Activated CD4-positive, alpha-beta memory T cell treated with anti-CD3 and anti-CD28 coated beads for 36 hours (primary cell): ENCODE measurements at places on chromosomes 5 and 9. TPM values are rescaled to one million over a fixed set of nuclear protein-coding genes. Genes with fewer than 3 reads are reported as not detected.
A peak's percentile ranks its signal among the peaks of the same experiment; 100 is the strongest.

- DNase-seq: no peak
Measured at GRCh38 chr5:1541702-1542400, 18.1 kb upstream of the LPCAT1 start.

GRCh38 chr9:78932849-78933627 lies 636.1 kb downstream of the PSAT1 start:
- no peak for DNase-seq

DNA sequence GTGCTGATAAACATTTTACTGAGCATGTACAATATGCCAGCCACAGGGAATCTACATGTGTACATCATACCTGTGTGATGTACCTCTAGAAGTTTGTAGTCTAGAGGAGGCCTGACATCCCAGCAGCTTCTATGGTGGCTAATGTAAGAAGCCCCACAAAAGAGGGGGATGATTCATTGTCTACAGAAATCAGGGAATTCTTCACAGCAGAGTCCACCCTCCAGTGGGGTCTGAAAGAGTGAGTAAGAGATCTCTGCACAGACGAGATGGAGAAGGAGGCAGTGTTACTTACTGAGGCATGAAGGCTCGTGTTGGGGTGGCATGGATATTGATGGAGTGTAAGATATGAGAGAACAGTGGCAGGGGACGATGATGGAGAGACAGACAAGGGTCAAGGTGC lies 103.0 kb downstream of the NTRK2 start:
- no peak for DNase-seq

- DNase-seq: peak; percentile 12
Measured at GRCh38 chr9:85258823-85259370, 482.9 kb downstream of the AGTPBP1 start.

The PCDHGB2 gene
- total RNA-seq: 0.19 TPM

The CBY3 gene
- 0.61 TPM for total RNA-seq

The KIF4B gene
- 0.05 TPM for total RNA-seq

GRCh38 chr9:133715866-133716563 lies 22.1 kb downstream of the SARDH start:
- DNase-seq: peak; percentile 38

- DNase-seq: no peak
Measured at GRCh38 chr5:76470976-76471375, 67.9 kb downstream of the IQGAP2 start.

The LAMC3 gene
- total RNA-seq: 0.34 TPM

DNA sequence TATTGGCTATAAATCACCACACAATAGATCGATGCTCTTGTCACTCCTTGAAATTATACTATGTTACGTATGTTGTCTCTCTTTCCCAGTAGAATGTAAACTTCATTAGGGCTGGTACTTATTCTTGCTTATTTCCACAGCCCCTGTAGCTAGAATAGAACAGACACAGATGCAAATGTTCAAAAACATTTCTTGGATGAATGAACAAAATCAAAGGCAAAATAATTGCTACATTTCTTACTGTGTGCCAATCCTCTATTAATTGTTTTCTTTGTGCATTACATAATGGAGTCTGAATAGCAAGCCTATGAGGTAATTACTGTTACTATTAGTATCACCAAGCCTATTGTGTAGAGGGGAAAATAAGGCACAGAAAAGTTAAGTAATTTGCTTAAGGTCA lies 725 bp upstream of the OR13C2 start:
- no peak for DNase-seq

- DNase-seq: no peak
Measured at GRCh38 chr9:109721001-109721400, 59.0 kb upstream of the PALM2AKAP2 start.

DNA sequence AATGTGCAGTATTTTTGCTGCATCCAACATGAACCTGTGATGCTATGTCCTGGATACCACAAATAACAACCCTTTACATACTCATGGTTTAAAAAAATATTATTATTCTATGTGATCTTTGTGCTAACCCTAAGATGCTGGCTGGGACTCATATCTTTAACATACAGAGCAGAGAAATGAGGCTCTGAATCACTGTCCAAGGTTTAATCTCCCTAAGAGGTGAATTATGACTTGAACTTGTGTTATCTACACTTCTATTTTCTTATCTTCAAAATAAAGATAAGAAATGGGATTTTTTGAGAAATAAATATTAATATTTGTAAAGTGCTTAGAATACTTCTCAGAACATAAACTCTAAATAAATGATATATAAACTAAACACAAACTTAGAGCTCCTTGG lies 68.8 kb upstream of the GRIA1 start:
- no peak for DNase-seq

The PCDHA9 gene
- total RNA-seq: not detected

DNA sequence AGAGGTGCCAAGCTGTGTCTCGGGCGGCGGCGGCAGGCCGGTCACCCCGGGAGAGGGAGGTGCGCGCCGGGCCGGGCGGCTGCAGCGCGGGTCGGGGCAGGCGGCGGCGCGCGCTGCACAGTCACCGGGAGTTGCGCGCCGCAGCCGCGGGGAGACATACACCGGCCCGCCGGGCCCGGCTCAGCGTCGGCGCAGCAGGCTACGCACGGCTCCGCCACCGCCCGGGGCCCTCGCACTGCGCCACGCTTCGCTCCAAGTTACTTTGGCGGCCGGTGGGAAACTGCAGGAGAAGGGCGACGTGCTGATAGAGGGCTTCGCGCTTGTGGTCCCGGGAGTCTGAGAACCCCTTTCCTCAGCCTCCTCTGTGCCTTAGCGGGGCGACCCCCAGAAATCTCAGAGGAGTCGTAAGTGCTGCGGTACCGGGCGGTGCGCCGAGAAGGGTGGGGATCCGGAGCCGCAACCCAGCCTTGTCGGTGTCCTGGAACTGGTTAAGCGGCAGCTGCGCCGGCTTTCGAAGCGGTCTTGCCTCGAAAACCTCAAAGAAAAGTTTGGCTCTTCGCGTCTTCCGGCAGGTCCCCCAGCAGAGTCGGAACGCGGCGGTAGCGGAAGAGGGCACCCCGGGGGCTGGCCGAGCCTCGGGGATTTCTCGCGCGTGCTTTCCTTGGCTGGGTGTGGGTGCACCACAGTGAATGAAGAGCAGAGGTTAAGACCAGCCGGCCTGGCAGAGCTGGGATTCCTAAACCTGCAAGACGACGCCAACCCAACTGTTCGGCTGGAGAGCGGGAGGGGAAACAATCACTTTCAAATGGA lies at the start of gene EFNA5:
TSS of gene EFNA5 (minus strand) at position 6 of the 810 bp plus-strand sequence.
- DNase-seq: peak; percentile 38

The DYNC2I2 gene
- 45.2 TPM for total RNA-seq

The THOC3 gene
- 148 TPM for total RNA-seq

DNA sequence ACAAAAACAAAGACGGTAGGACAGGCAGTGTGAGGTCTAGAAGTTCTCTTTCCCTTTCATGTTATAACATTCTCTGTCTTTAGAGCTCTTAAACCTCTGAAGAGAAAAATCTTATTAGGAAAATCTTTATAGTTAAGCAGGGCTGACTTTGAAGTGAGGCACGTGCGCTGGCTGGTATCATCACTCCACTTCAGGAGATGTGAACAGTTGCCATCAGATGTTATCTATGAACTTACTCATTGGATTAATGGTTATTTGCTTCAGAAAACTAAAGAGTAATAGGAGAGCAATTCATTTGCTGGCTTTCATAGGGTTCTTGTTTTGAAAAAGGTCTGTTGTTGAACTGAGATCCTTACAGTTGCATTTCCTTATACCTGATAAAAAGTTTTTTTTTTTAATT lies 25.7 kb downstream of the LRRTM2 start:
- DNase-seq: no peak

DNA sequence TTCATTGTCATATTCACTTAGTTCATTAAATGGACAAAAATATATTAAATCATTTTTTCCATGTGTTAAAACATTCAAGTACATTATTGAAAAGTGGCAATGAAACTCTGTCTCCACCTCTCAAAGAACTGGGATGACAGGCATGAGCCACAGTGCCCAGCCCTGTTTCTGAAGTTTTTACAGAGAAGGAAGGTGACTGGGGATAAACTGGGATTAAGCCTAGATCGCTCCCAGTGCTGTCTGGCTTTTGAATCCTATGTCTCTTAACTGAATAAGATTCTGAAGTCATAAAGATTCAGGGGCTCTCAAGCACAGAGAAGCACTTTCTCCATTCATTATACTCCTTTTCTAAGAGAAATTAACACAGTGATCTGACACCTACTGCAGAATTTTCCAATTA lies 88.3 kb downstream of the SLC38A9 start:
- no peak for DNase-seq

GRCh38 chr9:2621722-2622460 lies at the start of gene VLDLR:
Gene VLDLR, plus strand, starts transcription at chr9:2621787. Its CDS starts 403 bp downstream, at chr9:2622190.
- peak; percentile 50 for DNase-seq

DNA sequence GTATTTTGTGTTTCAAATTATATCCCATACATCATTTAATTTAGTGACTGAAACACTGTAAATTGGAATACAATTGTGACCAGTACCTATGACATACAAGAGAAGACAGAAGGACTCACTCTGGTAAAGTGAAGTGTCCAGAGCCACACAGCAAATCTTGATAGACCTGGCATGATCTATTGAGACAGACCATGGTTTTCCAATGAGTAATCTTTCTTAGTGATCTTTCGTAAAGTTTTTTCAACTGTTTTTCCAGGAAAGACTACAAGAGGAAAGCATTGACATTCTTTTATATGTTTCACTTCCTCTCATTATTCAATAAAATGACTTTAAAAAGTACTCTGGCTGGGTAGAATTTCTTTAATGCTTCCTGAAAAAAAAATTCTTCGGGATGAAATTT lies 43.3 kb upstream of the ALDH1A1 start:
- no peak for DNase-seq

The ELOVL7 gene
- 0.38 TPM for total RNA-seq

DNA sequence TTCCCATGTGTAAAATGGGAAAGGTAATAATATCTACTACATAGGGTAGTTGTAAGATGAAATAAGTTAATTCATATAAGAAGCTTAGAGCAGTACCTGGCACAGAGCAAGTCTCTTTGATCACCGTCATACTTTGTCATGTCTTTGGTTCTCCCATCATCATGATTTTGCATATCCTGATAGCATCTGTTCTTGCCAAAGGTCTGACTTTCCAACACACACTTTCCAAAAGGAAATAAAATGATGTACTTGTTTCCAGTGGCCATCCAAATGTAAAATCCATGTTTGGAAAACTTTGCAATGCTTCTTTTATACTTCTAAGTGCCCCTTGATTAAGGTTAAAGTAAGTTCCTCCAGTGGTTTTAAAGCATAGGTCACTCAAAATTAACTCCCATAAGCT lies 266.9 kb upstream of the PTGER4 start:
- DNase-seq: no peak

DNA sequence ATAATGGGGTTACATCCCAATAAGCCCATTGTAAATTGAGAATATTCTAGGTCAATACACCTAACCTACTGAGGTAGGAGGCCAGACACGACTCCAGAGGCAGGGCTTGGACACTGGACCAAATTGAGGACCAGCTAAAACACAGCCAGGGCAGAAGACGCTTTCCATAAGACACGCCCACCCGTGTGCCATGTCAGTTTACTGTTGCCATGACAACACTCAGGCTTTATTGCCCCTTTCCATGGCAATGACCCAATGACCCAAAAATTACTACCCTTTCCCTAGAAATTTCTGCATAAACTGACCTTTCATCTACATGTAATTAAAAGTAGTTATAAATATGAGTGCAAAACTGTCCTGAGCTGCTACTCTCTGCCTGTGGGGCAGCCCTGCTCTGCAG lies 31.5 kb downstream of the SLC22A4 start:
- no peak for DNase-seq

- DNase-seq: no peak
Measured at GRCh38 chr5:119694284-119694683, 64.9 kb downstream of the FAM170A start.
